Effector memory CD8-positive, alpha-beta T cell (primary cell): ENCODE measurements at places on chromosomes 7 and 10.

GRCh38 chr10:36391405-36391804 lies 734.0 kb upstream of the ANKRD30A start:
- no peak for DNase-seq

DNA sequence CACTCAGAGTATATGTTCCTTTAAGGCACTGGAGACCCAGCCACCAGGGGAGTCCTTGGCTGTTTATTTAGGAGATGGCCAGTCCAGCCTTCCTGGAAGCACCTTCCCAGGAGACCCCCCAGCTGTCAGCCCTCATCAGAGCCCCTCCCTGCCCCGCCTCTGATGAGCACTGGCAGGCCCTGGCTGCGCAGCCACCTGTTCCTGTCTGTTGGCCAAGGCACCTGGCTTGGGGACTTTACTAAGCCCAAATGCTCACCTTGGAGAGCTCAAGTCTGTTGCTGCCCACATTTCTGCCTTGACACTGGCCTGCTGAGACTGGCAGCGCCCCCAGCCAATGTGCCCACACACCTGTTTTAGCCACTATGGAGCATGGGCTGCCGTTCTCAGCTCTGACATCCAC lies 124.7 kb downstream of the ELMO1 start:
- DNase-seq = no peak

GRCh38 chr10:102678842-102679289 lies 34.6 kb downstream of the TRIM8 start:
- no peak for DNase-seq

GRCh38 chr10:20041931-20042330 lies 225.7 kb downstream of the PLXDC2 start:
- DNase-seq = no peak

- no peak for DNase-seq
Observed at GRCh38 chr7:123308254-123308951, 108.6 kb upstream of the SLC13A1 start.

- no peak for DNase-seq
Observed at GRCh38 chr7:75738604-75738974, at the start of gene HIP1. TSS of gene HIP1 (minus strand) at chr7:75738941. CDS start at chr7:75738920, 21 bp downstream.

DNA sequence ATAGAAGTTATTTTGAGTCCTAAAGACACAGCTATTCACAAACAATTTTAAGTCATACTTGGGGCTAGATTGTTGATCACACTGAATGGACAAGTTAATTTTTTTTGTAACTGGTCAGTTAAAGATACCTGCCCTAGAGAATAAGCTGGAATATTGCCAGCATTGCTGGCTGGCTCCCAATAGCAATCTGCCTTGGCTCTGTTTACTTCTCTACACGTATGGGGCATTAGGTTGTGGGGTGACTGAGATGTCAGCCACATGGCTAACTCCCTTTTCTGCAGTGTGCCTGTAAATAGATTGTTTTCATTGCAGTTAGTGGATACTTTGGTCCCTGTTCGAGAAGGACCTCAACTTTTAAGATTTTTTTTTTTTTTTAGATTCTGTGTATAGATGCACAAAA lies 128.2 kb downstream of the SEMA3E start:
- no peak for DNase-seq

GRCh38 chr10:3516234-3516922 lies 268.6 kb downstream of the KLF6 start:
- no peak for DNase-seq

GRCh38 chr7:120988591-120989256 lies at the start of gene CPED1:
TSS of gene CPED1 (plus strand) at chr7:120988711. CDS start at chr7:120989622, 911 bp downstream.
- no peak for DNase-seq

GRCh38 chr7:82202965-82203364 lies 240.6 kb downstream of the CACNA2D1 start:
- no peak for DNase-seq

GRCh38 chr7:26912338-26912737 lies 47.9 kb upstream of the SKAP2 start:
- no peak for DNase-seq

DNA sequence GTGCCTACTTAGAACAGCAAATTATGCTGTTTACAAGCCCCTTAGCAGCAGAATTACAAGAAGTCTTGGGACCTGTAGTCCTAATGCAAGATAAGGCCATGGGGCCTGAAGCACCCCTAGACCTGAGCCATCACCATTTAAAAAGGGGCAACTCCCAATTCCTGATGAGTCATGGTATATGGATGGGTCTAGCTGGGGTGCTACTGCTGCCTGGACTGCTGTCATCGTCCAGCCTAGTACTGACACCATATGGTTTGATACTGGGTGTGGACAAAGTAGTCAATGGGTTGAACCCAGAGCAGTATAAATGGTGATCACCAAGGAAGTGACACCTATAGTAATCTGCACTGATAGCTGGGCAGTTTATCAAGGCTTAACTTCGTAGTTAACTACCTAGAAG lies 450.0 kb downstream of the IPMK start:
- DNase-seq = no peak
